ENCODE measurements at places on chromosomes 3 and 15.

GRCh38 chr15:40838756-40839155 lies 5.1 kb upstream of the SPINT1 start:
- no peak for DNase-seq

DNA sequence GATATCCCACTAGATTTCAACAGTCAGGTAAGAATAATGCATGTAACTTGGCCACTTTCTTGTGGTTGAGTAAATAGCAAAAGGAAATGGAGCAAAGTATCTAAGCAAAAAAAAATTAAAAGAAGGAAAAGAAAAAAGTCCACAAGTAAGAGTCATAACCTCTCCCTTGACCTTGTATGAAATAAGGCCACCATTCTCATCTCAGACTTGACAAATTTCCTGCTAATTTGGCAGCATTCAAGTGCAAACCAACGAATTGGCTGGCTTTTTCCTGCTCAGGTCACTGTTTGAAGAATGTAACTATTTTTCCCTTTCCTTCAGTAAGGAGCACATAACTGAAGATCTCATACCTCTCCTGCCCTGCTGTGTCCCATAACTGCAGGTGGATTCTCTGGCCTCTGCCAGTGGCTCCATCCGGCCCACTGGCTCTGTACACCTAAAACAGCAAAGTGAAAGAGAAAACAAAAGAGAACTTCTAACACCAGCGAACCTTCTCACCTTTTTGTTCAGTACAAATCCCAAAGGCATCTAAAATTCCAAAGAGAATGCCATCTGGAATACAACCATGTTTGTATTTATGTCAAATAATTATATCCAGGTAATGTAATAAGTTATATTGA lies 33.4 kb upstream of the RSL24D1 start:
- no peak for DNase-seq

DNA sequence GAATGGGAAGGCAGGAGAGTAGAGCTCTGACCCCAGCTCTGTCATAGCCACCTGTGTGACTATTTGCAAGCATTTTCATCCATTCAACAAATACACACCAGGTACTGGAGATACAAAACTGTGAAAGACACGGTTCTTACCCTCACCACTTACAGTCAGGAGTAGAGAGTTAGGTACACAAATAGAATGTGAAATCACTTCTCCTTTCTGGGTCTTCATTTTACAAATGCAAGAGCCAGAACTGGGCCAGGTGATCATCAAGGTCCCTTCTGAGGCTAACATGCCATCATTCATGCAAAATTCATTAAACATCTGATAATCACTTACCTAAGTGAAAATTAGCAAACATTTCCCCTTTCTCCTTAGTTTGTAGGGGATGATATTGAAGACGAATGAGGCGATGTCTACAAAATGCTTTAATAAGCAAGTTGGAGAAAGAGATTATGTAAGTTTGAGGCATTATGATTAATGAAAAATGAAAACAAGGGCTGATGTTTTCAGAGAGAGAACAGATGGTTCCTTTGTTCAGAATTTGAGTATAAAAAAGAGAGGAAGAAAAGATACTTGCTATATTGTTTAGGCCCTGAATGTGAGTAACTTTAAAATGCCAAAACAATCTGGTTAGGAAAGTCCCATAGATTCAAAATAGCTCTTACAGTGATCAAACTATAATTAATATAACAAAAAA lies 88.6 kb downstream of the LPP start:
- no peak for DNase-seq

DNA sequence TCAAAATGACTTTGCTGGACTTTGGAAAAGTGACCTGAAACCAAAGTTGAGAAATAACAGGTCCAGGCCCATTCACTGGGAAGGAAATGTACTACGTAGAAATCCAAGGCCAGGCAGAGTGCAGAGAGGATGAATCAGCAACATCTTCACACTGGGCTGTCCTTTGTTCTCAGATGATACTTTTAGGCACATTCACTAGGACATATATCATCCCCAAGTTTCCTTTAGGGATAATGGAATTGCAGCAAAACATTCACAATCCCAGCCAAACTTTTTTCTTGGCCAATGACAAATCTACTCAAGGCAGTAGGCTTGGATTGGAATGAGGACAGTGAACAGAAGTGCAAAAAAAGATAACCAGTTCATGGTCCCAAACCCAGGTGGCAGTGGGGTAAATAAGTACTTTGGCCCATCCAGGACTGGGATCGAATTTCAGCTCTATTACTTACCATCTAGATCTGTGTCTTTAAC lies 75.1 kb downstream of the CLDN11 start:
- DNase-seq = no peak

GRCh38 chr15:70815604-70816003 lies 38.4 kb downstream of the LARP6 start:
- no peak for DNase-seq

DNA sequence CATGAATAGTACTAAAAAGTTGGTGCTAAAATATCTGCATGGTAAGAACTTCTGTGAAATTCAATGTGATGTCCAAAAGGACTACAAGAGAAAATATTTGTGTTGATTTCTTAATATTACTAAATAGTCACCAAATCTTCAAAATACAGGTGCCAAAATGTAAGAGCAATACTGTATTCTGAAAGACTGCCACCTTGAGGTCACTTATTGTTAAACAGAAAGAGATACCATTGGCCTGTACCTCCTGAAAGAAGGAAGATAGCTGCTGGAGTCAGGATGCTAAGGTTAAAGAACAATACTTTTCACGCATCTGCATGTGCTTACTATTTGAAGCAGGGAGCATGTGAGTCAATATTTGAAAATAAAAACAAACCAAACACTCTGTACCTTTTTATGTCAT lies 72.0 kb upstream of the LSAMP start:
- peak; percentile 10 for DNase-seq

DNA sequence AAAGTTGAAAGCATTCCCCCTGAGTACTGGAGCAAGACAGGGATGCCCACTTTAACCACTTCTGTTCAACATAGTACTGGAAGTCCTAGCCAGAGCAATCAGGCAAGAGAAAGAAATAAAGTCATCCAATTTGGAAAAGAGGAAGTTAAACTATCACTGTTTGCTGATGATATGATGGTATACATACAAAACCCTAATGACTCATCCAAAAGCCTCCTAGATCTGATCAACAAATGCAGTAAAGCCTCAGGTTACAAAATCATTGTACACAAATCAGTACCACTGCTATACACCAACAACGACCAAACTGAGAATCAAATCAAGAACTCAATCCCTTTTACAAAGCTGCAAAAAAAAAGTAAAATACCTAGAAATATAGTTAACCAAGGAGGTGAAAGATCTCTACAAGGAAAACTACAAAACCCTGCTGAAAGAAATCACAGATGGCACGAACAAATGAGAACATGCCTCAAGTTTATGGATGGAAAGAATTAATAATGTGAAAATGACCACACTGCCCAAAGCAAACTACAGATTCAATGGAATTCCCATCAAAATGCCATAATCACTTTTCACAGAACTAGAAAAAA lies 40.3 kb downstream of the RPL39L start:
- DNase-seq = no peak

GRCh38 chr15:67187351-67187854 lies 67.1 kb downstream of the AAGAB start:
- DNase-seq = no peak

DNA sequence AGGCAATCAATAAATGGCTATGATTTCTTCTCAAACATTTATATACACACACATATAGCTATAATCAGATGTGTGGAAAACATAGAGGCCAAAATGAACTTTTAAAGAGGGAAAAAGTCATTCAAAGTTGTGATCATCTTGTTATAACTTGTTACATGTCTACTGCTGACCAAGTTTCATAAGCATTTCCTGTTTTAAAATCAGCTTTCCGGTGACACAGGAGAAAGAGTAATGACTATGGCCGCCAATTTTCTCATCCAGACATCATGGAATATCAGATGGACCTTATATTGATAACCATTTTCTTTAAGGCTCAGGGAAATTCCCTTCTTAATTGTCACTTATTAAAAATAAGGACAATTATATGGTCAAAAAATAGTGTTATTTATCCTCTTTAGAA lies 71.7 kb upstream of the AGTR1 start:
- DNase-seq = no peak

DNA sequence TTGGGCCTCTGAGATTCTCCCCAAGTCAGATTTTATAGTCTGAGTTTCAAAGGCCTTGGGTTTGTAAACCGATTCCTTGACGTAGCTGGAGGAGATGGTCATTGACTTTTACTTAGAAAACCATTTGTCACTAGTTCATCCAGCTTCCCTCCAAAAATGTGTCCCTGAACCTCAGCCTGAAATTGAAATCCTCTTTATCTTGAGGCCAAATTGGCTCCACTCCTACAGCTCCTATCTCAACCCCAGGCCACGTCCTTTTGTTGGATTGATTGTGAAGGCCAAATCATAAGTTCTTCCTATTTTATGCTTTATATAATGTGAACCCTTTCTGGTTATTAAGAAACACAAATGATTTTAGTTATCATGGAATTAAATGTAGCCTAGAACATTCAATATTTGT lies 193.9 kb upstream of the SUCLG2 start:
- no peak for DNase-seq

- DNase-seq = no peak
Observed at GRCh38 chr3:14494973-14495300, 45.2 kb downstream of the GRIP2 start.

- no peak for DNase-seq
Observed at GRCh38 chr3:107833043-107833442, 257.8 kb downstream of the CD47 start.

DNA sequence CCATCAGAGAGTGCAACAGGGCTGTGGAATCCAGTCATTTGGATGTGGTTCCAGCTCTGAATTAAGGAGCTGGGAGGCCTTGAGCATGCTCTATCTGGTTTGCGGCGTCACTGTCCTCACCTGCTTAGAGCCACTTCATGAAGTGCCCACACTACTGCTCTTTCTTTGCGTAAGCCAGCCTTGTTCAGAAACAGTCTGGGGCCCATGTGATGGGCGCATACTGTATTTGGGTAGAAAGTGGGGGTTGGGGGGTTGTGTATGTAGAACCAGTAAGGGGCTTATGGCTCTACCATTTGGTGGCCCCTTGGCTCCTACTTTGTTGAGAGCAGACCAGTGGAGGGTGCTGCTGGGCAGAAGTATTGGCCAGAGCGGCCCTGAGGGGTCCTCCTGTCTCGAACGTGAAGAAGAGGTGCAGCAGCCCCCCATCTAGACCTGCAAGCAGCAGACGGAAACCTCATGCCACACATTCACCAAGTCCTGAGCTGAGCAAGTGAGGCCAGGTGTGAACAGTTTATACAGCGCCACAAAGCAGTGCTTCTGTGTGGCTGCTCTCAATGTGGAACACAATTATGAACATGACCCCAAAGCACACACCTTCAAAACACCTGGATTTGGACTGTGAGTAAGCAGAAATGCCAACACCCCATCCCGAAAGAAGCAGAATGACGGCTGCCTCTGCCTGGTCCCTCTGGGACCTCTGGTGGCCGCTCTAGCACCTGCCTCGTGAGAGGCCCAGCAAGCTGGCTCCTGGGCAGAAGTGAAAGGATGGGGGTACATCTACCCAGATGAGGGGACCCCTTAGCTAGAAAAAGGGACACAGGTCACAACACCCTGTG lies 26.6 kb downstream of the SRPRB start:
- DNase-seq = no peak

- DNase-seq = no peak
Observed at GRCh38 chr15:42623951-42624350, 48.5 kb downstream of the STARD9 start.

GRCh38 chr15:29573197-29573838 lies 248.9 kb downstream of the TJP1 start:
- no peak for DNase-seq

DNA sequence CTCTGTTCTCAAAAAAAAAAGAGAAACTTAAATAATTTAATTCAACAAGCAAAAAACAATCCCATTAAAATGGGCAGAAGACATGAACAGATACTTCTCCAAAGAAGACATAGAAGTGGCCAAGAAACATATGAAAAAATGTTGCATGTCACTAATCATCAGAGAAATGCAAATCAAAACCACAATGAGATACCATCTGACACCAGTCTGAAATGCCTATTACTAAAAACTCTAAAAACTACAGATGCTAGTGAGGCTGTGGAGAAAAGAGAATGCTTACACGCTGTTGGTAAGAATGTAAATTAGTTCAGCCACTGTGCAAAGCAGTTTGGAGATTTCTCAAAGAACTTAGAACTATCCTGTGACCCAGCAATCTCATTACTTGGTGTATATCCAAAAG lies 382.9 kb downstream of the OTOL1 start:
- no peak for DNase-seq

GRCh38 chr15:89308236-89308635 lies 26.4 kb downstream of the POLG start:
- no peak for DNase-seq

GRCh38 chr3:15279671-15280402 lies 52.5 kb downstream of the SH3BP5 start:
- DNase-seq = no peak

DNA sequence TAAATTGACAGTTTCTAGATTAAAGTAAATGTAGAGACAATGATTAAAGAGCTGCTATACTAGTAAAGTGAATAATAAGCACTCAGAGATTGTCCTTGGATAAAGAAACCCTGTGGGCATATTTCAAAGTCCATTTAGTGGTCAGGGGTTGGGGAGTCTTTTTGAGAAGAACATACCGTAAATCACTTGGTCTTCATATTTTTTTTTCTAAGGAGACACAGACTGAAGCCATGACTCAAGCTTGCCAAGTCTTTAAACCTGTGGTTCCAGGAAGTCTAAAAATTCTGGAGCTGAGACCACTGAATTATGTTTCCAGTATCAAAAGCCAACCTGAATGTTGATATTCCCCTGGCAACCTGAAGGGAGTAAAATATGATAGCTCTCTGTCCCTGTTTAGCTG lies 171.0 kb downstream of the TPRG1 start:
- no peak for DNase-seq

DNA sequence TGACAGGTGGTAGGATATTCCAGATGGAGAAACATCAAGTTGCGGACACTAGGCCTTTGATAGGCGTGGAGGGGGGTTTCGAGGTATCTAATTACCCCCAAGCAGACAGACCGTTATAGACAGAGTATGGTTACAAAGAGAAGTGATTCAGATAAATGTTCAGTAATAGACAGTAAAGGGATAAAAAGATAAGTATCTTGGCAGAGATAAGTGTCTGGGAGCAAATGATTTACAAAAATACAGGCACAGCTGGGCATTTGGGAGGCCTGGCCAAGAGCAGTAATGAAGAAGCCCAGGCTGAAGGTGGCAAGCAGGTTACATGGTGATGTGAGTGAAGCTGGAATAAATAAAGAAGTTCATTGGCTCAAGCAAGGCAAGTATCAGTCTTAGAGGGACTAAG lies 659 bp upstream of the MYH15 start:
- no peak for DNase-seq

All from HEK293T (cell line).